ENCODE measurements at places on chromosomes 4 and X.

- no peak for DNase-seq
Measured at GRCh38 chr4:54542119-54542438, 115.7 kb upstream of the KIT start.

DNA sequence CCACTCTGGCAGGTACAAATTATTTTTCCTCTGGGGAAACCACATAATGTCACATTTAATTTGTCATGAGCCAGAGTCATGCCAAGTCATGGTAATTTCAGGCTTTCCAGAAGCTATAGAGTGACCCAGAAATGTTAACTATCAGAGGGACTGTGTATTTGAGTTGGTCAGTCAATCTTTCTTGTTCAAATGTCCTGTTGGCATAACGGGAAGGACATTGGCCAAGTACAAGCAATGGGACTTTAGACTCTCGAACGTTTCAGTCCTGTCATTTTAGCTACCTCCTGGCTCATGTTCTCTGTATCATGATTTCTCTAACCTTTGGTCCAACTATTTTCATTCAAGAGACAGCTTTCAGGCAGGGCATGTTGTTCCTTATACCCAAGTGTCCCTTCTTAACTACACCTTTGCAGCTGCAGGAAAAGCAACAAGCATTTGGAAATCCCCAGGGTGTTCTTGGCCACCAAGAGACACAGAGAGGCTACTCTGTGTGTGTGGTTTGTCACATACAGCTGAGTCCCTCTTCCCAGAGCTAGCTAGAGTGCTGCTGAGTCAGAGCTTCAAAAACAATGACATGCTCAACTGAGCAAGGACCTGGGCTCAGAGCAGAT lies 142.6 kb downstream of the EGF start:
- DNase-seq = no peak

DNA sequence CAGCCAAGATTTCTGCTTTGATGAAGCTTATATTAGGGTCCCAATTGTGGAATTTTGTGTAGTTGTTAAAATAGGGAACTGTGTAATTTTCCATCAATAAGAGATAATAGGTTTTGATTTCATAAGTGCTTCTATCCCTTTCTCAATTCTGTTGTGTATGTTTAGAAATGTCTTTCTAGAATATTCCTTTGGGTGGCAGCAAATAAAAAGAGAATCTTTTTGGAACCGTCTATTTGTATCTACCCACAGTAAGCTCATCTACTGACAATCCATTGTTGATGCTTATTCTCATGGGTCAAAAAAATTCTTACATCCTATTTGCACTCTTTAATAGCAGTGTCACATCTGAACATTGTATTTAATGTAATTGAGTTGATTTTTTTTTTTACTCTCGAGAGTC lies 61.7 kb downstream of the TMA16 start:
- DNase-seq = no peak

DNA sequence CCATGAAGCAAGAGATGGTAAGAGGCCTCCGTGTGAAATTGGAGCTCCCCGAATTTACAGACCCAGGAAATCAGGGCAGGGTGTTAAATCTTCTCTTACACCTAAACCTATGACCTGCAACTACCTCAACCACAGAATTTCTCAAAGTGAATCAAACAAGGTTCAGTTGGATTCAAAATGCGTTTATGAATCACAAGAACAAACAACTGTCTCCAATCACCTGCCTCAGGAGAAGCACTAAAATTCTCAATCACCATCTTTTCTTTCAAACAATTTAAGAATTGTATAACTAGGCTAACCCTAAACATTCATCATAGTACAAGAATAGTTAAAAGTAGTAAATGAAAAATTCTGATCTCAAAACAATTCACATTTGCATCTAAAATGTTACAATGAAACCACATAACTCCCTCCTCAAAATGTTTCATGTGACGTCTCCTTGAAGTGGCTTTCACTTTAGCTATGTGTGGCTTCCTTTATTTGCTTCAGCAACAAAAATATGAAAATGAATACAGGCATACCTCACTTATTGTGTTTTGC lies 19.2 kb downstream of the PPP3CA start:
- no peak for DNase-seq

DNA sequence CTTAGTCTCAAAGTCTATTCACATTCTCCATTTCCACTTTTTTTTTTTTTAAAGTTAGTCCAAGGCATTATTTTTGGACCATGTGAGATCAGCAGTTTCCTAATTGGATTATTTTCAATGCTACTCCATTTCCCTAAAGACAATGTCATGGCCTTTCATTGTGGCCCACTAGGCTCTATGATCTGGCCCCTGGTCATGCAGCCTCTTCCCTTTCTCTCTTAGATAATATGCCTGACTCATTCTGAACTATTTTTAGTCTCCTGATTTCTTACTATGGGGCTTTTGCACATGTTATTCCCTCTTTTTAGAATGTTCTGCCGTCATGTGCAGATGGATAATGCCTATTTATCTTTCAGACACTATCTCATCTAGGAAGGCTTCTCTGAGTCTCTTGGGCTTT lies 157.3 kb downstream of the TMA16 start:
- DNase-seq = no peak

Data from stimulated activated CD8-positive, alpha-beta memory T cell treated with anti-CD3 and anti-CD28 coated beads, Interleukin-15, amount 100 ng/mL, for 4 hours (primary cell).